ENCODE measurements at places on chromosomes 2 and 18.

DNA sequence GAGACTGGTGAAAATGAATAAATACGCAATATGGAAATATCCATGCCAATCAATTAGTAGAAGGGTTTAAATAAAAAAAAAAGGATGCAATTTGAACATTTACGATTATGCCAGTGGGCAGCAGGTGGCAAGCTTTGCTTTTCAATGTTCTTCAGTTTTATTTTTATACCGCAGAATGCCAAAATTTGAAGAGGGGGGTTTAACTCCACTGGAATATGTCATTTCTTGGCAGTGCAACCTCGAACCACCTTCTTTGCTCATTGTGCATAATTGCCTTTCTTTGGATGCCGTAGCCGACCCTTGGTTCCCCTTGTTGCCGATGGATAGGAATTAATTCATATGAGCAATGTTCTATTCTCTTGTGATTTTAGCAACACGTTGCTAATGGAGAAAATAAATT, 88.0 kb downstream of the LTBP1 start:
- no peak for DNase-seq

DNA sequence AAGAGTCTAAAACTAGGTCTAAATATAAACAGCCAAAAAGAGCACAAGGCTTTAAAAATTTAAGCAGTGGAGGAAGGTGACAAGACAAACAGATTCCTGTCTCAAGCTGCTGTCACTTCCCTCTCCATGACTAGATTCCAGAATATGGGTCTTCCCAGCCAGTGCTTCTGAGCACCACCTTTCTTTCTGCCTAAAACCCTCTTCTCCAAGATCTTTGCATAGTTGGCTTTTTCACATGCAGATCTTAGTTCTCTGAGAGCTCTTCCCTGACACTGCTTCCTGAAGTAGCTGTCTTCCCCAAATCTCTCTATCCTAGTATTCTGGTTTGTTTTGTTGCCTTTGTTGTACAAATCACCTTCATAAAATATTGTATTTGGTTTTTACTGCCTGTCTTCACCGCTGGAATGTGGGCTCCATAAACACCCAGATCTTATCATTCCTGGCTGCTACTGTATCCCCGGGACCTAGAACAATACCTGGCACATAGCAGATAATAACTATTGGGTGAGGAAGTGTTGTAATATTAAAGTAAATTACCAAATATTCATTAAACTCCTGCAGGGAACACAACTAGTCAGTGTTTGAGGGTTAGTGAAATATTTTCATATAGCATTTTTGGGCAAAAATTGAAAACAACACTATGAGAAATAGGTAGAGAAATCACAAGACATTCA, 150.2 kb downstream of the CCDC85A start:
- DNase-seq: no peak

- DNase-seq: no peak
These were observed 59.0 kb downstream of the RASGRP3 start for GRCh38 chr2:33535421-33535820.

- no peak for DNase-seq
These were observed 167.2 kb downstream of the CELF4 start for GRCh38 chr18:37398248-37398920.

GRCh38 chr2:191405546-191405945, 160.3 kb downstream of the MYO1B start:
- DNase-seq: no peak

DNA sequence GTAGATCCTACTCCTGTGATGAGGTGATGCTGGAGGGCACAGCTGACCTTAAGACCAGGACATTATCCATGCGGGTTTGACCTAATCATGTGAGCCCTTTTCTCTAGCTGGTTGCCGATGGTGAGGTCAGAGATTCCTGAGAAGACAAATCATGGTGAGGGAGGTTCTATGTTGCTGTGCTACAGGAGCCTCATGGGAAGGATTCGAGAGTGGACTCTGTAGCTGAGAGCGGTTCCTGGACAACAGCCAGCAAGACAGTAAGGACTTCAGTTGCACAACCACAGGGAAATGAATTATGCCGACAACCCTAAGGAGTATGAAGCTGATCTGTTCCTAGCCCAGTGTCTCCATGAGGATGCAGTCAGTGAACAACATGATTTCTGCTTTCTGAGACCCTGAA, 80.4 kb downstream of the EPB41L3 start:
- no peak for DNase-seq

GRCh38 chr2:9639740-9640343, 9.0 kb upstream of the YWHAQ start:
- DNase-seq: no peak

- no peak for DNase-seq
These were observed 145.3 kb upstream of the NFATC1 start for GRCh38 chr18:79250301-79250981.

- DNase-seq: no peak
These were observed 66.5 kb upstream of the PNPT1 start for GRCh38 chr2:55760125-55760524.

GRCh38 chr2:146850746-146851145, 994.1 kb upstream of the ACVR2A start:
- DNase-seq: no peak

- no peak for DNase-seq
These were observed 1487.0 kb downstream of the LRP1B start for GRCh38 chr2:140643761-140644187.

All from hypothalamus (tissue), 51 donors.